ENCODE measurements at places on chromosomes 5 and 9.

- no peaks in the 10 kb centered on the region for H3K27me3 ChIP-seq
- no peak for DNase-seq
- H3K27ac ChIP-seq: no peak overlapping the region
- H3K4me1 ChIP-seq: peaks cover 23% of the 10 kb centered on the region
Observed at GRCh38 chr5:168612996-168613395, 33.8 kb upstream of the PANK3 start.

GRCh38 chr5:6467591-6467990 is 18.9 kb downstream of the UBE2QL1 start:
- DNase-seq: no peak
- H3K27me3 ChIP-seq: no peaks in the 10 kb centered on the region
- H3K36me3 ChIP-seq: no peaks in the 10 kb centered on the region
- no peak overlapping the region for H3K4me3 ChIP-seq
- H3K27ac ChIP-seq: no peak overlapping the region

- H3K27ac ChIP-seq: no peak overlapping the region
- H3K4me1 ChIP-seq: no peaks in the 10 kb centered on the region
- no peaks in the 10 kb centered on the region for H3K36me3 ChIP-seq
- H3K4me3 ChIP-seq: no peak overlapping the region
- no peak for DNase-seq
Observed at GRCh38 chr9:71025728-71026127, 95.7 kb downstream of the TRPM3 start.

DNA sequence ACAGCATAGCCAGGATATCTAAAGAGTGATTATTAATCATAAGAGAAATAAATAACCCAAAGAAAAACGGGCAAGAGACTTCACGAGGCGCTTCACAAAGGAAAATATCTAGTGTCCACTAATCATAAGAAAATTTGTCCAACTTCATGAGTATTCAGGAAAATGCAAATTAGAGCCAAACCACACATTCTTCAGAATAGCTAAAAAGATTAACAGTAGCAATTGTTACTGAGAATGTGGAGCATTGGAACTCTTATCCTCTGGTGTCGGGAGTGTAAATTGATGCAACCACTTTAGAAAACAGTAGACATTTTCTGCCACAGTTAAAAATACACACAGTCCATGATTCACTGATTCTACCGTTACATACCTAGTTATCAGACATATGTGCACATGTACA is 145.7 kb downstream of the CWC27 start:
- H3K27ac ChIP-seq: no peak overlapping the region
- DNase-seq: no peak
- H3K4me3 ChIP-seq: no peak overlapping the region
- H3K4me1 ChIP-seq: no peaks in the 10 kb centered on the region
- H3K27me3 ChIP-seq: no peaks in the 10 kb centered on the region
